ENCODE measurements at places on chromosomes 11 and 22.

DNA sequence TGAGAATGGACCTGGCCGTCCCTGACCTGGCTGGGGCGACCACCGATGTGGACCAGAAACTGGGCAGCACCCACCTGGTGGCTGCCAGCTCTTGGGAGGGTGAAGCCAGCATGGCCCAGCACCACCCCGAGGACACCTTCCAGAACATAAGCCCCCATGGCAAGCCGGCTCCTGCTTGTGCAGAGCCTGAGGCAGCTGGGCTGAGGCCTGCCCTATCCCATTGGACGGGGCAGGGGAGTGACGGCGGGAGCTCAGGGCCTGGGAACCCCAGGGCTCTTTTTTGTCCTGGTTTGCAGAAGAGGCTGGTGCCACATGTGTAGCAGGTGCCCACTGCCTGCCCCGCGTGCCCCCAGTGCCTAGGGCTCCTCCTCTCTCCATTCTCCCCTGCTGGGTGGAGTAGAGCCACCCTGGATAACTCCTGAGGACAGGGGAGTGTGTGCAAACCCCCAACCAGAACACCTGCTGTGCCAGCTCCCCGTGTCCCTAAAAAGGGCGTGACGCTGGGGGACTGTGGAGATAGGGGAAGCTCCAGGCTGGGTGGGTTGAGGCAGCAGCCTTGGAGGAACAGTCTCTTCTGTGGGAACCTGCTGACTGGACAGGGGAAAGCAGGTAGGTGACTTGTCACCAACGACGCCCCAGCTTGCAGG is 11.9 kb downstream of the DUSP8 start:
- DNase-seq: no peak

DNA sequence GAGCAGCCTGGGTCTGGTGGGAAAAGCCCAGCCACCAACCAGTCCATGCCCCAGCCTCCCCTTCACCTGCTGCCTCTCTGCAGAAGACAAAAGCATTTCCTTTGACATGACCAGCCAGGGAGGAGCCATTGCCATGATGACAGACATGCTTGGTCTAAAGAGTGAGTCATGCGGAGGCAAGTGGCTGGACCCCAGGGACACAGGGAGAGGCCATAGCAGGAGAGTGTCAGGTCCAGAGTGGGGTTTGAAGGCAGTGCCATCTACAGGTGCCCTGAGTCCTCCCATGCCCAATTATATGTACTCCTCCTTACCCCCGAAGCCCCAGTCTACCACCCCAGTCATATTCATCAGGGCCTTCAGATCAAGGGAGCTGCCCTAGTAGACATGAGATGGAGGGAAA is 67.4 kb downstream of the SCN3B start:
- DNase-seq: peak; percentile 31

GRCh38 chr11:31646216-31646615 is 136.6 kb downstream of the ELP4 start:
- DNase-seq: no peak

DNA sequence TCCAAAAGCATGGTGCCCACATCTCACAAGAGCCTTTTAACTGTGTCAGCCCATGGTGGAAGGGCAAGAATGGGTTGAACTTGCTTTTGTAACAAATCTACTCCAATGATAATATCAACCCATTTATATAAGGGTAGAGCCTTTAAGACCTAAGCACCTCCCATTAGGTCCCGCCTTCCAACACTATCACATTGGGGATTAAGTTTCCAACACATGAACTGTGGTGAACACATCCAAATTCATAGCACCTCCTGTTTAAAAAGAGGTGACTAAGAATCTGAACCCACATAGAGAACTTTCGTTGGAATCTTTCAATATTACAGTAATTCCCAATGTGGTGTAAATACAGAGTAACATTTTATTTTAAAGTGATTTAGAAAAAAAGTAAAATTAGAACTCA is 9.2 kb upstream of the CNTF start:
- DNase-seq: no peak

DNA sequence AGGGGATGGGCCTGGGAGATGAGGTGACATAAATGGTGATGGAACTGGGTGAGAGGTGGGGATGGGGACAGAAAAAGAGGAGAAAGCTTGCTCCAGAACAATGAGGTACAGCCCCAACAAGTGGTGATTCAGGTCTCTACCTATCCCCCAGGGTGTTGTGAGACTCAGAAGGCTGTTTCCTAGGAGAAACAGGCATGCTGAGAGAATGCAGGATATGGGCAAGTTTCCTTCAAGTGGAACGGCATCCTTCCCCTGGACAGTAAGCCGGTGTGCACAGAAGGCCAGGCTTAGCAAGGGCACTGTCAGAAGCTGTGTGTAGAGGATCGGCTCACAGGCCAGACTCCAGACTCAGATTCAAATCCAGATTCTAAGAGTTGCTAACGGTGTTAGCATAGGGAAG is 34.1 kb upstream of the CRTAM start:
- DNase-seq: no peak

GRCh38 chr11:70169632-70170031 is 33.5 kb upstream of the FADD start:
- DNase-seq: no peak

DNA sequence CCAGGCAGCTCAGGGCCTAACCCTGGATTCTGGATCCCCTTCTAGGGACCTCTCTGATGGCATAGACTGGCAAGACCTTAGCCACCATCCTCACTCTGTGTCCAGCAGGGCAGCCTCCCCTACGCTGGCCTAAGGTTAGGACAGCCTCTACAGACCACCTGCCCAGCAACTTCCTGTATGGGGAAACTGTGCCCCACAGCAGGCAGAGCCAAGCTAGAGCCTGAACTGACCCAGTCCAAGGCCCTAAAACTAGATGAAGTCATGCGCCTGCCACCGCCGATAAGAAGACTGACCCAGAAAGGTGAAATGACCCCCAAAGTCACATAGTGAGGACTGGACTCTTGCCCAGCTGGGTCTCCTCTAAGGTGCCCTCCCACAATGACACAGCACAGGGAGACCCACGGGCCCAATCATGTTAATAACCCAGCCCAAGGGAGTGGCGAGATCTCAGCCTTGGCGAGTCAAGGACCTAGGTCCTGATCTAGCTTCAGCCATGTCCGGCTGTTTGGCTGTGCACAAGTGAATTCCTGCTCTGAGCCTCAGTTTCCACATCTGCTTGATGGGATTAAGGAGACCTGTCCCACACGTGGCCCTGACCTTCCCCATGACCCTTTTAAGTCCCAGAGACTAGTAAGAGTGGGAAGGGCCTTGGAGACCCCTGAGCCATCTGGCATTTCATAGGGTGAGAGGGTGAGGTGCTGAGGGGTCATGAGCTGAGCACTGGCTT is 17.6 kb downstream of the STARD10 start:
- DNase-seq: no peak

DNA sequence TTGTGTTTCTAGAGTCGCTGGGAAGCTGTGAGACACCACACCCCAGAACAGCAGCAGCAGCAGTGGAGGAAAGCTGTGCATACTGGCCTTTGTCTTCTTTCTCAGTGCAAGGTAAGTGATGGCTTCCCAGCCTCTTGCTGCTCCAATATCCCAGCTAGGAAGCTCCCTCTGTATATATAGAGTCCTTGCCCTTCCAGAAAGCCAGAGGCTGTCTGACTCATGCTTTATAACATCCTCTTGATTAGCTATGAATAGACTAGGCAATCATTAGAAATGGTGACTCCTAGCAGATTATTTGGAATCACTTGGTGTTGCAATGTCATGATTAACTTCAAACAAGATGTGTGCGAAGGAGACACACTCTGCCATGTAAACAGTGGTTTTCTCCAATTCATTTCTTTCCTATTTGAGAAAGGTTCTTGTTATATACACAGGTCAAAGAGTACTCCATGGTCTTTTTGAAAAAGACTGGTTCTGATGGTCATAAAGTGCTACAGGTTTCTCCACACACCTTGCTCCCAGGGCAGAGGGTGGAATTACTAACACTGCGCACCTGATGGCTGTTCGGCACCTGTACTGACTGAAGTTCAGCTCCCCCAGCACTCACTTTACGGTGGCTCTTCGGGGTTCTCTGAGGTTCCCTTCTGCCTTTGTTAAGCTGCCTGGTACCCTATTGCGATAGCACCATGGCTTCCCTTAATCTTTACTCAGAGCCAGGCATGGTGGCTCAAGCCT is at the start of gene MMP1:
MMP1 (minus strand) TSS at position 149 of the 735 bp plus-strand sequence; CDS start at position 81, 68 bp downstream.
- no peak for DNase-seq

DNA sequence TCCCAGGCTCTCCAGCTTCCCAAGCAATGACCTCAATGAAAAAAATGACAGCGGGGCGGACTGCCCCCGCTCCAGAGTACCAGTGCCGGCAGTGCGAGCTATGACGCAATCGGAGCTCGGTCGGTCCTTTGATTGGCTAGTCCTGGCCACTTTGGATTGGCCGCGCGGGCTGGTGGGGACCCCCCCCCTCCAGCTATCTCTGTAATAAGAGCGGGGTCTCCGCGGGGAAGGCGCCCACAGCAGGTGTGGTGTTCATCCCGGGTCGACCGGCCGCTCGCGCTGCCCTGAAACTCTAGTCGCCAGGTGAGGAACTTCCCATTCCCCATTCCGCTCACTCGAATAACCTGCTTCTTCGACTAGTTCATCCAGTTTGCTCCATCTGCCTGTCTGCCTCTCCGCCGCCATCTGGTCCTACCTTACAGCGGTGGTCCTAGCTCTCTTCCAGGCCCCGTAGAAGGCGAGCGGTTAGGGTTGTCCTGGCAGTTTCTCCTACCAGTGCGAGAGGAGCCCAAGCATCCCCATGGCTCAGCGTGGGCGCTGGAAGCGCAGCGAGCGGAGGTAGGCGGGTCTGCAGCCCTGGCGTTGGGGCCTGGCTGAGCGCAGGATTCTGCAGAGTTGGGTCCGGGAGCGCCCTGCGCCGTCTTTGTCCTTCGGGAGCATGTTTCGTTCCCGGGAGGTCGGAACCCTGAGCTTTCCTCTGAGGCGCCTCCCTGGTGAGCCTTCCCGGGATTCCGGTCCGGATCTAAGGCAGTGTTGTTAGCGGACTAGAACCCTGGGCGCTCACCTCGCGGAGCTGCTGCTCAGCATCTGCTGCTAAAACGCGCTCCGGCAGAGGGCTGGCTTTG is at the start of gene CALCB:
CALCB (plus strand) TSS at position 233 of the 845 bp plus-strand sequence. CDS start 1,126 bp downstream, outside the sequence.
- peak; percentile 77 for DNase-seq

DNA sequence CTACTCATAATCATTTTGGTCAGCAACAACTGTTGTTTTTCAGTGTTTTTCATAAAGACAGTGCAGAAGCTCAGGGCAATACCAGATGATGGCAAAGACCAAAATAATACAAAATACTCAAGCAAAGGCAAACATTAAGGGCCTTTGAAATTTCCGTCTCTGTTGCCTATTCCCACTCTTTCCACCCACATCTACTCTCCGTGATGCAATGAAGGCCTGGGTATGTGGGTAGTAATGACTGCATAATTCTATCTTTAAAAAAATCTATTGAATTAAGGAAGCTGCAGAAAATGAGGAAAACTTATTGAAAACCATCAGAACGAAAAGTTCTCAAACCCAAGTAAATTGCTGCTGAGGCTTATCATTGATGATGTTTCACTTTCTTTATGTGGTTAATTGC is 203.3 kb downstream of the MAML2 start:
- no peak for DNase-seq

- DNase-seq: no peak
Measured at GRCh38 chr11:88246696-88247095, 71.5 kb upstream of the RAB38 start.

- no peak for DNase-seq
Measured at GRCh38 chr11:19675397-19675796, 37.2 kb upstream of the NAV2 start.

GRCh38 chr11:125263268-125263790 is 98.8 kb downstream of the PKNOX2 start:
- peak; percentile 97 for DNase-seq

- no peak for DNase-seq
Measured at GRCh38 chr11:94193288-94193687, 64.6 kb downstream of the PANX1 start.

- DNase-seq: no peak
Measured at GRCh38 chr11:116648247-116649174, 124.3 kb downstream of the BUD13 start.

Measured in eye (tissue), 1 donor.